ENCODE measurements at places on chromosomes 5 and 9. TPM values are rescaled to one million over a fixed set of nuclear protein-coding genes. Genes with fewer than 3 reads are reported as not detected.

The FCN2 gene
- total RNA-seq = not detected

The NDUFS4 gene
- total RNA-seq = 127 TPM

The RAB24 gene
- 14.8 TPM for total RNA-seq

The MEF2C gene
- 36.1 TPM for total RNA-seq

The CBY3 gene
- not detected for total RNA-seq

The C8G gene
- not detected for total RNA-seq

The TICAM2 gene
- 0.67 TPM for total RNA-seq

The NMUR2 gene
- not detected for total RNA-seq

The PCDHB10 gene
- total RNA-seq = 2.5 TPM

The CARTPT gene
- not detected for total RNA-seq

The KIAA0825 gene
- total RNA-seq = 2.4 TPM

The EQTN gene
- total RNA-seq = not detected

The MTX3 gene
- total RNA-seq = 10.7 TPM

The PFN3 gene
- total RNA-seq = not detected

The PDLIM4 gene
- 13.4 TPM for total RNA-seq

The KIF4B gene
- not detected for total RNA-seq

The TAF1L gene
- total RNA-seq = not detected

The MEIKIN gene
- total RNA-seq = not detected

The PALM2AKAP2 gene
- total RNA-seq = 61.1 TPM

The SLC6A7 gene
- total RNA-seq = not detected

The SLC34A1 gene
- total RNA-seq = not detected

The FANCC gene
- 6.2 TPM for total RNA-seq

The GABRG2 gene
- total RNA-seq = not detected

The NR4A3 gene
- 15.8 TPM for total RNA-seq

The TMC1 gene
- total RNA-seq = not detected

The OR1B1 gene
- total RNA-seq = not detected

The PTPRD gene
- 5.5 TPM for total RNA-seq

The RAI14 gene
- 14.0 TPM for total RNA-seq

The PHYKPL gene
- 22.8 TPM for total RNA-seq

The GABRA6 gene
- not detected for total RNA-seq

The CDKN2B-AS1 gene
- total RNA-seq = not detected

The DAPK1 gene
- total RNA-seq = 23.0 TPM

The ZNF608 gene
- total RNA-seq = 29.4 TPM

The CCDC183 gene
- 2.3 TPM for total RNA-seq

The DOLPP1 gene
- total RNA-seq = 5.4 TPM

The RFESD gene
- total RNA-seq = 1.9 TPM

The ERBIN gene
- total RNA-seq = 33.0 TPM

The DOCK8 gene
- 9.5 TPM for total RNA-seq

The SLC9A3 gene
- 1.8 TPM for total RNA-seq

The RANBP17 gene
- 3.6 TPM for total RNA-seq

All from right atrium auricular region (tissue), 2 donors.